D721Med (cell line): ENCODE measurements at places on chromosomes 12 and 14.

- no peak for DNase-seq
Observed at GRCh38 chr12:71730936-71731335, 23.7 kb upstream of the RAB21 start.

DNA sequence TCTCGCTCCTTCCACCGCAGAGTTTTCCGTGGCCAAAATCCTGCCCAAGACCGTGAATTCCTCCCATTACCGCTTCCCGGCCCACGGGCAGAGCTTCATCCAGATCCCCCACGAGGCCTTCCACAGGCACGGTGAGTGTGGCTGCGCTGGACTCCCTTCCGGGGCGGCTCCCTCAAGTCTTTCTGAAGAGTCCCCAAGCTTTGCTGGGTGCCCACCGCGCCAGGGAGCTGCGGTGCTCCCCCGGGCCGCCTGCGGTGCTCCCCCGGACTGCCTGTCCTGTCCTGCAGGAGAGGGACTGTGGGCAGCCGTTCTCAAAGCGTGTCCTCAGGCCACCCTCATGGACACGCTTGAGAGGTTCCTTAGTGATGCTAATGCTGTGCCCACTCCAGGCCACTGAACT, 50.5 kb downstream of the ADGRD1 start:
- no peak for DNase-seq

DNA sequence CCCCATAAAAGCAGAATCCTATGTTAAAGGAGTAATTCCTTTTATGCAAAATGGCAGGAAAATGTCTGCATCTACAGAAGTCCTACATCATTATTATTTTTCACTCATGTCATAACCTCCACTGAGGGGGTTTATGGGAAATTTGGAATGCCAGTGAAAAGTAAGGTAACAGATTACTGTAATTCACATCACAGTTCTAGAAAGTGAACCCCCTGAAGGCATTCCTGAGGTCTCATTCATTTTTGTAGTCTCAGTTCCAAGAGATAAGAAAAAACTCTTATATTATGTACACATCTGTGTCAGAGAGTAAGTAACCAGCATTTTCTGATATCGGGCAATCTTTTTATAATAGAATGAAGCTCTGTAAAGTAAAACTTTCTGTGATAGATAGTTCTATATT, 28.8 kb upstream of the BCAT1 start:
- no peak for DNase-seq

DNA sequence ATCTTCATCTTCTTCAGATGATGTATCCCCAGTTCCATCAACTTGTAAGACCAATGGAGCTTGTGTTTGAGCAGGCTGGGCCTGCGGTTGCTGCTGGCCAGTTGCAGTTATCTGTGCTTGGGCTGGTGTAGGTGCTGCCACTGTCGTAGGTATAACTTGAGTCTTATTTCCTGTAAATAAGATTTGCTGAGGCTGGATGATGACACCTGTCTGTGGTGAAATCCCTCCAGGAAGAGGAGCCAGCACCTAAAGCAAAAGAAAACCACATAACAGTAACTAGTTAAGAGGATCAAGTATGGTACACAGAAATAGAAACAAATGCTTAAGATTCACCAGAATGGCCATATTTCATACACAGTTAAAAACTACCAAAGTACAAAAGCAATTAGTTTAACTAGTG, 28.2 kb downstream of the GTF2A1 start:
- no peak for DNase-seq

DNA sequence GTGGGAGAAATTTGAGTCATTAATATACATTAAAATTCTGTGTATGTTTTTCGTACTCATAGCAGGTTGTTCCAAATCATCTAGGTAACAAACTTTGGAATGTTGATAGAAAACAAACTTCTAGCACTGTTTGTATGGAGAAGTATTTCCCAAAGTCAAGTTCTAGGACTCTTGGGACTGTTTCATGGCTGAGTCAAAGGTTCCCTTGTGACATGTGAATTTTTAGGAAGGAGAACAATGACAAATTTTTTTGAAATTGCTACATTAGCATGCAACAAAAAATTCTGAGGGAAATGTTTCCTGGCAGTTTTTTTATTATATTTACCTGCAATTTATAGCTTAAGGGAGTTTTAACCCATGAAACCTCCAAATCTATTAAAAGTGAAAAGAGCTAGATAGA, 73.8 kb downstream of the RASSF8 start:
- DNase-seq = no peak

DNA sequence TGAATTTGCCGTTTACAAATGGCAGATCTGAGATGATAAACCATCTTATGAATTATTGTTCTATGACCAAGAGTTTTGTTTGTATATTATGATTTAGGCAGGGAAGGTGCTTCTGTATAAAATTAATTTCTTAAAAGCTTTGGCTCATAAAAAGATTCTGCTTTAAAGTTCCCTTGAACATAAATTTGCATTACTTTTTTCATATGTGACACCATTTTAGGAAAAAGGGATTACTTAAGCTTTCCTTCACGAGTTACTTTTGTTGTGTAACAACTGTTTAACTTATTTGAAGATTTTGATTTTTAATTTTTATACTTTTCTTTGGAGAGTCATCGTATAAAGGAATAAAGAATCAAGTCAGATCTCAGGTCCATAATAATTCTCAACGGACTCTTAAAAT, 3.3 kb downstream of the ETNK1 start:
- no peak for DNase-seq

- DNase-seq = no peak
Observed at GRCh38 chr14:55160989-55161388, 30.4 kb downstream of the DLGAP5 start.

DNA sequence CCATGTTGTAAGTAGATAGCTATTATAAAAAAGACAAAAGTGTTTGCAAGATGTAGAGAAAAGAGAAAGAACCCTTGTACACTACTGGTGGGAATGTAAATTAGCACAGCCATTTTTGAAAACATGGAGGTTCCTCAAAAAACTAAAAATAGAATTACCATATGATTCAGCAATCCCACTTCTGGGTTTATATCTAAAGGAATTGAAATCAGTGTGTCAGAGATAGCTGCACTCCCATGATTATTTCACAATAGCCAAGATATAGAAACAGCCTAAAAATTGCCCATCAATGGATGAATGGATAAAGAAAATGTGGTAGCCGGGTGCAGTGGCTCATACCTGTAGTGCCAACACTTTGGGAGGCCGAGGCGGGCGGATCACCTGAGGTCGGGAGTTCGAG, 9.2 kb downstream of the PSMC6 start:
- no peak for DNase-seq

DNA sequence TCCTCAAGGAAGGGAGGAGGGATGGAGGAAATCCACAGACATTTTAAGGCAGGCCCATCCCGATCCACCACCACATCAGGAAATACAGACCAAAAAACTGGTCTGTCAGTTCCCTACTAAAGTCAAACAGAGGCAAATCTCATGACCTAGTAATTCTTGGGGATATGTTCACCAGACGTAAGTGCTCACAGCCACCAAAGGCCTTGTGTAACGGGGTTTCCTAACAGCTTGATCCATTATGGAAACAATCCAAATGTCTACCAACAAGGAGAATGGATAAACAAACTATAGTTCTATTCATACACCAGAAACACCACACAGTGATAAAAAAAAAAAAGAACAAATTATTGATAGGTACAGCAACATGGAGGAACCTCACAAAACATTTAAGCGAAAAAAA, 72.9 kb downstream of the PRKAB1 start:
- DNase-seq = no peak

- no peak for DNase-seq
Observed at GRCh38 chr14:63438065-63438757, 105.0 kb downstream of the PPP2R5E start.

DNA sequence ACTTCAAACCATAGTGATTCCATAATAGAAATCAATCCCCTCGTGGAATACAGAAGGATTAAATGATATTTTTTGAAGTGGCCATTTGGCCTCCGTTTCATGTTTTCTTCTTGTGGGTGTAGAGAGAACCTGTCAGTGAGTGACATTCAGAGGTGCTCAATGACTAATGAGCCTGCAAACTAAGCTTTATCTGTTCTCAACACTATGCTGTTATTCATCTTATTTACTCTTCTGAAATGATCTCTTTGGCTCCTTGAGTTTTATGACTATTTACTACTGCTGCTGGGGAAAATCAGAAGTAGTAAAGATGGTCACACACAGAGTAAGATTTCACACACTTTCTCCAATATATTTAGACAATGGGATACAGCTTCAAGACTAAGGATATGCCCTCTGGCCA, 30.4 kb downstream of the ATP2B1 start:
- no peak for DNase-seq

DNA sequence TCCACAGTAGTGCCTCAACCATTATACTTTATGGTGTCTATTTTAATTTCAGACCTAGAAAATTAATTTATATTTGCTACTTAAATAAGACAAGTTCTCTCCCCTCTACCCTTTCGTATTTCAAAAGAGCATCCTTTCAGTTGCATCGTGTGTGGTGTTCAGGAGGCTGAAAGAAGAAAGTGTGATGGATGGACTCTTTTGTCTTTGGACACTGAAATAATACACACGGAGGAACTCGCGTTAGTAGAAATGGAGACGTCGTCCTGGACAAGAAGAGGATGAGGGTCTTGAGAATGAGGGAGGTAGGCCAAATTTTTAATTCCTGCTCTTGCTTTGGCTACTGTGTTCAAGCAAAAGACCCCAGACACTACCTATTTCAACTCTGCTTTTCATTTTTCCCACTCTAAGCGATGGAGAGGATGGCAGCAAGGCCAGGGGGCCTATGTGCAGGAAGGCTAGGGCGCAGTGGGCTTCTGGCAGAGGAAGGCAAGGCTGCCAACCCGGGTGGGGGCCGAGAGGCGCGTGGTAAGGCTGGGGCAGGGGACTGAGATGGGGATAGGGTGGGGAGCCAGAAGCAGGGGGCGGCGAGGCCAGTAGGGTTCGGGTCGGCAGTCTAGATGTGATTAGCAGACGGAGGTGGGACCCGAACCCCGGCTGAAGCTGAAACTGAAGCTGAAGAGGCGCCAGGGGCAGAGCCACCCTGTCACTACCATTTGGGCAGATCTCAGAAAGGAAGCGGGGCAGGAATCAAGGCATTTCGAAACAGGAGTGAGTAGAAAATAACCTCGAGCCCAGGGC, 722 bp downstream of the TMED8 start:
- DNase-seq = peak; percentile 17

DNA sequence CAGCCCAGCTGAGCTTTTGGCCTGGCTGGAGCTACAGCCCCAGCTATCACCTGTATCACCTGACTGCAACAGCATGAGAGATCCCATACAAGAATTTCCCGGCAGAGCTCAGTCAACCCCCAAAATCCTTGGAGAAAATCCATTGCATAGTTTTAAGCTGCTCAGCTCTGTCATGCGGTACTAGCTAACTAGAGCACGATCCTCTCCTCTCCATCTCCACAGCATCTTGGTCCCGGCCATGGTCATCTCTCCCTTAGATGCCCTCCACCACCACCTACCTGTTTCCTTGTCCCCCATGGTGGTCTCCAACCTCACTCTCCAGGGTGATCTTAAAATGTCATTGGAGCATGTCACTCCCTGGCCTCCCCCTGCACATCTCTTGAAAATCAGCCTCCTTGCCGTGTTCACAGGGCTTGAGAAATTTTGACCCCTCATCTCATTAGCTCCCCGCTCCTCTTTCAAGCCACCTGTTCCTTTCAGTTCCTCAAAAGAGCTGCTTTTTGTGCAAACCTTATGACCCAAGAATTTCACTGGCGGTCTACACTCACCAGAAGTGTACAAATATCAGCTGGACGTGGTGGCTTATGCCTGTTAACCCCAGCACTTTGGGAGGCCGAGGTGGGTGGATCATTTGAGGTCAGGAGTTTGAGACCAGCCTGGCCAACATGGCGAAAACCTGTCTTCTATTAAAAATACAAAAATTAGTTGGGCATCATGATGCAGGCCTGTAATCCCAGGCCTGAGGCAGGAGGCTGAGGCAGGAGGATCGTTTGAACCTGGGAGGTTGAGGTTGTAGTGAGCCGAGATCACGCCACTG, 8.1 kb upstream of the CLMN start:
- no peak for DNase-seq

GRCh38 chr12:49414364-49414763, 47.1 kb downstream of the SPATS2 start:
- DNase-seq = no peak

- DNase-seq = no peak
Observed at GRCh38 chr14:70770490-70770889, 38.8 kb downstream of the MAP3K9 start.

GRCh38 chr14:70080076-70080475, 108.7 kb downstream of the SLC8A3 start:
- DNase-seq = no peak

DNA sequence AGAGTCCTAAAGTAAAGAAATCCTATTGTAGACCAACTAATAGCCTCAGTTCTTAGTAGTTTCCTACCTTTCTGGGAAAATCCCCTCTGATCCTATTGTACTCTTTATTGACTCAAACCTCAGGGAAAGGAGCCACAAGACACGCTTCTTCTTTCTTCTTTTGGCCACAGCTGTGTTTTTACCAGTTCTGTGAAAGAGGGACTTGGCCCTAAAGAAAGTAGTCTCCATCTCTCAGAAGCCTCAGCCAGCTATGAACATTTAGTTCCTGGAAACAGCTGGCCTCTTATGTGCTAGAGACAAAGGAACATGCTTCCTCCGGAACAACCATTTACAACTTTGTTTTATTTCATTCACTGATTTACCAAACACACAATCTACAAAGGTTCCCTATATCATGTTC, 66.1 kb upstream of the ARID2 start:
- DNase-seq = no peak

DNA sequence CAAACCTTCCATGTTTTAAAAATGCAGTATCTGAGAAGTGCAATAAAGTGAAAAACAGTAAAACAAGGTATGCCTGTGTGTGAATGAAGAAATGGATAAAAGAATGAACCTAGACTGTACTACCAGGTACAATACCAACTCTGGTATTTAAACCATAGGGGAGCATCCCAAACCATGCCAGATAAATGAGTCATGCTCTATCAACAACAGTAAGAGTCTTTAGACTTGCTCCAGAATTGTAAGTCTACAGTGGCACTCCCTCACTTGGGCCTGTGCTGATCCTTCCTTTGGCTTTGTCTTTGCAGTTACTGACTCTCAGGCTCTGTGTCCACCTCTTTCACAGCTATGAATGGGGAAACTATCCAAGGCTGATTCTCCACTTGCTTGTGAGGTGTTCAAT, 38.1 kb downstream of the BBS10 start:
- DNase-seq = no peak
